ENCODE measurements at places on chromosomes 1 and 21. TPM values are rescaled to one million over a fixed set of nuclear protein-coding genes. Genes with fewer than 3 reads are reported as not detected.

DNA sequence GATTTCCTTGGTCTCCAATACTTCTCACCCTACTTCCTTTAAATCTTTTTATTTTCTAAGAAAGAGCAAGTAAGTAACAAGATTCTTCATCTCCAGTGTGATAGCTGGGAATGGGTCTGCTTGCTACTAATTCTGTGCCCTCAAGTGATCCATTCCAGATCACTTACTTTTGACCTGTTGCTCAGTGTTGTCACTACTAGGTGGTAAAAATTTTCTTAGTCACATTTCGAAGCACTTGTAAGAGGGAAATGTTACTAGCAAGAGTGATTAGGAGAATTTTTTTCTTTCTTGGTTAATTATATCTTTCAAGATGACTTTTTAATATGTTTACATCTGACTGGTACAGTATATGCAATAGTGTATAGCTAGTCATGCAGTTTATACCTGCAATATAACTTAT lies 2.2 kb downstream of the UBAP2L start:
- H3K27ac ChIP-seq, result peak overlapping the region; percentile 70
- no peaks in the 10 kb centered on the region for H3K27me3 ChIP-seq
- H3K4me3 ChIP-seq, result peak overlapping the region; percentile 94
- no peak for DNase-seq
- H3K36me3 ChIP-seq, result peaks cover 72% of the 10 kb centered on the region

GRCh38 chr1:22275167-22275566 lies 132.3 kb upstream of the WNT4 start:
- H3K27ac ChIP-seq, result no peak overlapping the region
- H3K27me3 ChIP-seq, result no peaks in the 10 kb centered on the region
- H3K36me3 ChIP-seq, result no peaks in the 10 kb centered on the region
- H3K4me3 ChIP-seq, result no peak overlapping the region
- no peaks in the 10 kb centered on the region for H3K4me1 ChIP-seq
- DNase-seq, result no peak

- H3K36me3 ChIP-seq, result peaks cover 5% of the 10 kb centered on the region
- H3K4me3 ChIP-seq, result no peak overlapping the region
- DNase-seq, result no peak
- H3K27me3 ChIP-seq, result peaks cover 88% of the 10 kb centered on the region
Measured at GRCh38 chr1:118998171-118998570, 10.0 kb upstream of the TBX15 start.

GRCh38 chr21:36694031-36694515 lies 4.8 kb upstream of the SIM2 start:
- H3K27me3 ChIP-seq, result peaks cover 85% of the 10 kb centered on the region
- DNase-seq, result no peak
- H3K4me1 ChIP-seq, result peaks cover 5% of the 10 kb centered on the region
- H3K4me3 ChIP-seq, result no peak overlapping the region

DNA sequence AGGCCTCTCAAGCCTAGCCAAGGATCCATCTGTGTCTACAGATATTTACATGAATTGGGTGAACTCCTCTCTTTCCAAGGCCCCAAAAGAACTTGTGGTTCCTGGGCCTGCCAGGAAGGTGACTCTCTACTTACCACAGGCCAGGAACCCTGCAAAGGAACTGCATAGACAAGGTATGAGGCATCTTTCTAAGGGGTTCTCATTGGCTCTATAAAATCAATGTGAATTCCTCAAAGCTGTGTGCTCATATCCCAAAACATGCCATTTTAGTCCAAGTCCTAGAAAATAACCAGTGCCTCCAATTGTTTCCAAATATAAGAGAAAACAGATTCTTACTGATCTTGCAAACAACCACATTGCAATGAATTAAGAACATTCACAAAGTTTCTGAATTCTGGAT lies 39.9 kb upstream of the RGL1 start:
- no peaks in the 10 kb centered on the region for H3K4me1 ChIP-seq
- H3K4me3 ChIP-seq, result no peak overlapping the region
- H3K36me3 ChIP-seq, result peaks cover 9% of the 10 kb centered on the region
- no peak overlapping the region for H3K27ac ChIP-seq

GRCh38 chr1:22641906-22642636 lies 1.4 kb upstream of the C1QC start:
- H3K4me3 ChIP-seq, result no peak overlapping the region
- H3K27me3 ChIP-seq, result no peaks in the 10 kb centered on the region
- DNase-seq, result peak; percentile 72
- no peaks in the 10 kb centered on the region for H3K4me1 ChIP-seq
- no peak overlapping the region for H3K27ac ChIP-seq

DNA sequence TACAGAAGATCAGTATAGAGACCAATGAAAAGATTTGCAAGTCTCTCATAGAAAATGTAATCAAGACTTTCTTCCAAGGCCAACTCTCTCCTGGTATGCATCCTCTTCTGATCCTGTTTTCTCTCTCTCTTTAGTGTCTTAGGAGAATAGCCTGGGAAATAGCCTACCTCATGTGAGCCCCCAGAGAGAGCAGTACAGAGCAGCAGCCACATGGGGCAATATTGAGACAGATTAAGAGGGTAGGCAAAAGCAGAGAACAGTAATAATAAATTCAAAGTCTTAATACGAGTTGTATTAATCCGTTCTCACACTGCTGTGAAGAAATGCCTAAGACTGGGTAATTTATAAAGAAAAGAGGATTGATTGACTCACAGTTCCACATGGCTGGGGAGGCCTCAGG lies 61.4 kb downstream of the RNASEL start:
- no peak overlapping the region for H3K4me3 ChIP-seq
- H3K27me3 ChIP-seq, result peaks cover 13% of the 10 kb centered on the region
- no peaks in the 10 kb centered on the region for H3K36me3 ChIP-seq
- DNase-seq, result no peak
- no peak overlapping the region for H3K27ac ChIP-seq

DNA sequence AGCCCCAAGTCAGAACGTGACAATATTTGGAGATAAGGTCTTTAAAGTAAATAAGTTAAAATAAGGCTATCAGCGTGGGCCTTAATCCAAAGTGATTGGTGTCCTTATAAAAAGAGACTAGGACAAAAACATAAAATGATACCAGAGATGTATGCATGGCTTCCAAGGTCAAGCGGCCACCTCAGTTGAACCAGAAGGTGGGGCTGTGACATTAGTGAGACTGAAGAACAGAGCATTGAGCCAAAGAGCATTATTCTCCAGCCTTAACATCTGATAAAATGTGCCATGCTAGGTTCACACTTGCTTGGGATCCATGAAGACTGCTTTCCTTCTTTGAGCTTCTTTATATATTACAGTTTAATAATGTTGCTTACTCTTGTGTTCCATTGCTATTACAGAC lies 554.6 kb downstream of the PLA2G4A start:
- H3K27me3 ChIP-seq, result no peaks in the 10 kb centered on the region
- H3K4me1 ChIP-seq, result no peaks in the 10 kb centered on the region
- no peak overlapping the region for H3K4me3 ChIP-seq
- DNase-seq, result no peak

GRCh38 chr21:39317134-39318090 lies 4.0 kb upstream of the BRWD1 start:
- no peak overlapping the region for H3K4me3 ChIP-seq
- peaks cover 15% of the 10 kb centered on the region for H3K4me1 ChIP-seq
- no peak for DNase-seq
- H3K27me3 ChIP-seq, result no peaks in the 10 kb centered on the region

DNA sequence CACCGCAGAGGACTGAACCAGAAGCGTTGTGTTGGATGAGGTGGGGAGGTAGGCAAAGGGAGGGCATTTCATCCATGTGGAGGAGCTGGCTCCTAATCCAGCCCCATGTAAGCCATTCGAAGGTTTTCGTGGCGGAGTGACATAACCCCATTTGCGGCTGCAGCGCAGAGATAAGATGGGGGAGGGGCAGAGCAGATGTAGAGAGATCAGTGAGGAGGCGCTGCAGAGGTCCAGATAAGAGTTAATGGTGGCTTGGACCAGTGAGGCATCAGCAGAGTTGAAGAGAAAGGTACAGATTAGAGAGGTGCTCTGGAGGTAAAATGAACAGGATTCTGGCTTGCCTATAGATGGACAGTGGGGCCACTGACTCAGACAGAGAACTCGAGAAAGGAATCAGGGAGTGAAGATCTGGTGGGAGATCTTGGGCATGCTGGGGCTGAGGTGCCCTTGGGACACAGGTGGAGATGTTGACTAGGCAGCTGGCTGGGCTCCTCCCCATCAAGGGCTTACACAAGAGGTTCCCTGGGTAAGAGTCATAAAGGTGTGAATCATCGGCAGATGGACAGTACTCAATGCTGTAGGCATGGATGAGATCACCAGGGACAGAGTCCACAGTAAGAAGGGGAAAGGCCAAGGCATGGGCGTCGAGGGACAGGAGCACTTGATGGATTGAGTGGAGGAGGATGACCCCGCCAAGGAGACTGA lies 7.8 kb upstream of the PTPRF start:
- DNase-seq, result no peak
- H3K4me3 ChIP-seq, result no peak overlapping the region
- no peaks in the 10 kb centered on the region for H3K36me3 ChIP-seq

DNA sequence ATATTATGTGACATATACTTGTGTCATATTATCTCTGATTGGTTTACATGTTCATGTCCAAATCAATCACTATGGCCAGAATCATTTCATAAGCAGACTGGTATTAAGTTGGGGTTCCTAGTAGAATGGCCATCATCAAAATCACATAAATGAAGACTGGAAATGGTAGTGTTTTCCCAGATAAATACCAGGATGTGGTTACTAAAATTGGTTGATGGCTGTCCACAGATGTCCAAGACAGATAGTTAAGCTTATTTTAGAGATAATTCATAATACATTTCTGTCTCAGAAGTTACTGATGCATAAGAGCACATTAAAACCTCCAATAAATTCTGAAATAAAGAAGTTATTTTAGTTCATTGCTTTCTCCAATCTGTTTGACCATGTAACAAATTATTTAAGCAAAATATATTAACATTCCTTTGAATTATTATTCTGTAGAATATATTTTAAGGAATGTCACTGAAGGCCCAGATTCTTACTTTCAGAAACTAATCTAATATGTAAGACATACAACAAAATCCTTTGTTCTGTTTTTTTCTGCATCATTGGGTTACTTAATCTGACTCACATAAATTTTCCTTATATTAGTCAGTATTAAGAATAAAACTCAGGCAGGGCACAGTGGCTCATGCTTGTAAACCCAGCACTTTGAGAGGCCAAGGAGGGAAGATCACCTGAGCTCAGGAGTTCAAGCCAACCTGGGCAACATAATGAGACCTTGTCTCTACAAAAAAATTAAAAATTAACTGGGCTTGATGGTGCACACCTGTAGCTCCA lies 483.9 kb downstream of the PTPRC start:
- no peak overlapping the region for H3K4me3 ChIP-seq
- H3K27me3 ChIP-seq, result peaks cover 2% of the 10 kb centered on the region
- no peak overlapping the region for H3K27ac ChIP-seq

GRCh38 chr1:236618507-236618906 lies 14.2 kb upstream of the HEATR1 start:
- H3K4me3 ChIP-seq, result no peak overlapping the region
- no peak overlapping the region for H3K27ac ChIP-seq
- no peak for DNase-seq
- no peaks in the 10 kb centered on the region for H3K4me1 ChIP-seq

- DNase-seq, result no peak
- no peak overlapping the region for H3K27ac ChIP-seq
- no peaks in the 10 kb centered on the region for H3K36me3 ChIP-seq
- H3K27me3 ChIP-seq, result no peaks in the 10 kb centered on the region
- no peak overlapping the region for H3K4me3 ChIP-seq
Measured at GRCh38 chr21:20452935-20453334, 545.3 kb upstream of the NCAM2 start.

DNA sequence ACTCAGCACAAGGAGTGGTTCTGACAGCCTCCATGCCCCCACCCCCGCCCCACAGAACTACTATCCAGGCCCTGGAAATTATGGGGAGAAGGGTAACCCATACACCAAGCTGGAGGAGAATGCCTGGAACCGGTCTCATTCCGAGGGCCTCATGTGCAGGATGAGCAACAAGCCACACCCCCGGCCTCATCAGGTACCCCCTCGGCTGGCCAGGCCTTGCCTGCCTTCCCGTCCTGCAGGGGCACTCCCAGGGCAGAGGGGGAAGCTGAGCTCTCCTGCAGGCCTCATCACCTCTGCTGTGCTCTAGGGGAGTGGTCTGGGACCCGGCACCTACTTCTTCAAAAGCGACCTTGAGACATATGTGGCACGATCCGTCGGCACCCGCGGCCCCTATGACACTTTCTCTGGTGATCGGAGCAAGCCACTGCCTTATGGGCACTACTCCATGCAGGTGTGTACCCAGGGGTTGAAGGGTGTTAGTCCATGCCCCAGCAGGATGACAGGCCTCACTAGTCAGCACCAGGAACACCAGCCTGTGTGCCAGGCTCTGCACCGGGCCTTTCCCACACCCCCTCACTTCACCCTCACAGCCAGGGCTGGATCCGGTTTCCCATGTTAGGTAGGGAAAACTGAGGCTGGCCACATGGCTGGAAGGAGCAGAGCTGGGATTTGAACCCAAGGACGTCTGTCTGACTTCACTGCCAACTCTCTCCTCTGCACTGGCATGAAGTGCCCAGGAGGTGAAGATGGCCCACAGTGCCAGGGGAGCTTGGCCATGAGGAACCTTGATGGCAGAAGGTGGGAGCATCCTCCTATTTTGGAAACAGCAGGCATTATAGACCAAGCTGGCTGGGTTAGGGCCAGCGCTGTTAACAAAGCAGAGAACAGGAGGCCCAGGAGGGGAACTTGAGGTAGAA lies 10.9 kb upstream of the TTC22 start:
- no peak overlapping the region for H3K4me3 ChIP-seq
- peaks cover 35% of the 10 kb centered on the region for H3K4me1 ChIP-seq
- no peaks in the 10 kb centered on the region for H3K36me3 ChIP-seq

DNA sequence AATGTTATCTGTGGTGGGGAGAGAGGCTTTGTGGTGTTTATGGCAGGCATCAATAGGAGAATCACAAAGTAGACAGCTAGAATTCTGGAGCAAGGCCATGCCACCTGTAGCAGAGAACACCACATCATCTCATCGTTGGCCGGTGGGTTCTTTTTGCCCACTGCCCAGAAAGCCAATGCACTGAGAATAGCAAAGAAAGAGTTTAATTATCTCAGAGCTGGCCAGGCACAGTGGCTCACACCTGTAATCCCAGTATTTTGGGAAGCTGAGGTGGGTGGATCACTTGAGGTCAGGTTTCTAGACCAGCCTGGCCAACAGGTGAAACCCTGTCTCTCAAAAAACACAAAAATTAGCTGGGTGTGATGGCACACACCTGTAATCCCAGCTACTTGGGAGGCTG lies 99.2 kb upstream of the COG2 start:
- peaks cover 11% of the 10 kb centered on the region for H3K4me1 ChIP-seq
- no peak overlapping the region for H3K27ac ChIP-seq
- no peak overlapping the region for H3K4me3 ChIP-seq
- no peak for DNase-seq

- H3K36me3 ChIP-seq, result peaks cover 35% of the 10 kb centered on the region
- DNase-seq, result no peak
- H3K27ac ChIP-seq, result peak overlapping the region; percentile 68
- H3K4me1 ChIP-seq, result peaks cover 41% of the 10 kb centered on the region
Measured at GRCh38 chr1:150094734-150095265, 27.2 kb downstream of the VPS45 start.

The VHLL gene
- total RNA-seq, result 0.52 TPM

The UMODL1 gene
- 0.10 TPM for total RNA-seq

The TXNIP gene
- 240 TPM for total RNA-seq

The LHX8 gene
- total RNA-seq, result not detected

The TAF5L gene
- total RNA-seq, result 25.7 TPM

The MEX3A gene
- total RNA-seq, result 0.02 TPM

The LCE6A gene
- total RNA-seq, result not detected

The DR1 gene
- 104 TPM for total RNA-seq

All from activated CD4-positive, alpha-beta T cell treated with anti-CD3 and anti-CD28 coated beads, Interleukin-2, amount 10 ng/mL, durations not matched to agents 7 days and 5 days (primary cell).